ENCODE measurements at places on chromosomes 11 and 22. TPM values are rescaled to one million over a fixed set of nuclear protein-coding genes. Genes with fewer than 3 reads are reported as not detected.
A peak's percentile ranks its signal among the peaks of the same experiment; 100 is the strongest.

The RELT gene
- 14.2 TPM for total RNA-seq

GRCh38 chr11:69300120-69301060, 6.4 kb downstream of the MYEOV start:
- H3K4me3 ChIP-seq = no peak overlapping the region
- no peak for DNase-seq
- H3K27me3 ChIP-seq = no peaks in the 10 kb centered on the region
- H3K4me1 ChIP-seq = peaks cover 30% of the 10 kb centered on the region

- no peaks in the 10 kb centered on the region for H3K36me3 ChIP-seq
- H3K4me3 ChIP-seq = no peak overlapping the region
- DNase-seq = no peak
- H3K4me1 ChIP-seq = no peaks in the 10 kb centered on the region
- H3K27me3 ChIP-seq = no peaks in the 10 kb centered on the region
These were observed 873 bp downstream of the OTOG start for GRCh38 chr11:17547932-17548331.

DNA sequence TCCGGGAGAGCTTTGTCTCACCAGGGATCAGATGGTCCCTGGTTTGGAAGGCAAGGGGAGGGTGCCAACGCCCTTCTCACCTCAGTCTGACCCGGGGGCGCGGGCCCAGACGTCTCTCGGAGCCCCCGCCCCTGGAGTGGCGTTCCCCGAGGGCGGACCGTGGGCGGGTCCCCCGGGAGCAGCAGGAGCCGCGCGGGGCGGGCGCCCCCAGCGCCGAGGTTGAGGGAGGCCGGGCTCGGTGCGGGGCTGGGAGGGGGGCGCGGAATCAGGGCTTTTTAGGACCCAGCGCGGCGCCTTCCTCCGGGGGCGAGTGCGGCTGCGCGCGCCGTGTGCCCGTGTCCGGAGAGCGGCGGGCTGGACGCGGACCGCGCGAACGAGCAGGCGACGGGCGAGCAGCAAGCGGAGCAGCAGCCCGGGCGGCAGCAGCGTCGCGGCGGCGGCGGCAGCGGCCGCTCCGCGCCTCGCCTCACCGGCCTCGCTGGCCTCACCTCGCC, at the start of gene KCNC1:
Gene KCNC1, plus strand, starts transcription at position 364 of the 494 bp plus-strand sequence. CDS start 1,222 bp downstream, outside the sequence.
- H3K27me3 ChIP-seq = peaks cover 14% of the 10 kb centered on the region
- peaks cover 11% of the 10 kb centered on the region for H3K4me1 ChIP-seq
- H3K4me3 ChIP-seq = peak within 1 kb of the TSS; percentile 72
- DNase-seq = no peak
- no peaks in the 10 kb centered on the region for H3K36me3 ChIP-seq

DNA sequence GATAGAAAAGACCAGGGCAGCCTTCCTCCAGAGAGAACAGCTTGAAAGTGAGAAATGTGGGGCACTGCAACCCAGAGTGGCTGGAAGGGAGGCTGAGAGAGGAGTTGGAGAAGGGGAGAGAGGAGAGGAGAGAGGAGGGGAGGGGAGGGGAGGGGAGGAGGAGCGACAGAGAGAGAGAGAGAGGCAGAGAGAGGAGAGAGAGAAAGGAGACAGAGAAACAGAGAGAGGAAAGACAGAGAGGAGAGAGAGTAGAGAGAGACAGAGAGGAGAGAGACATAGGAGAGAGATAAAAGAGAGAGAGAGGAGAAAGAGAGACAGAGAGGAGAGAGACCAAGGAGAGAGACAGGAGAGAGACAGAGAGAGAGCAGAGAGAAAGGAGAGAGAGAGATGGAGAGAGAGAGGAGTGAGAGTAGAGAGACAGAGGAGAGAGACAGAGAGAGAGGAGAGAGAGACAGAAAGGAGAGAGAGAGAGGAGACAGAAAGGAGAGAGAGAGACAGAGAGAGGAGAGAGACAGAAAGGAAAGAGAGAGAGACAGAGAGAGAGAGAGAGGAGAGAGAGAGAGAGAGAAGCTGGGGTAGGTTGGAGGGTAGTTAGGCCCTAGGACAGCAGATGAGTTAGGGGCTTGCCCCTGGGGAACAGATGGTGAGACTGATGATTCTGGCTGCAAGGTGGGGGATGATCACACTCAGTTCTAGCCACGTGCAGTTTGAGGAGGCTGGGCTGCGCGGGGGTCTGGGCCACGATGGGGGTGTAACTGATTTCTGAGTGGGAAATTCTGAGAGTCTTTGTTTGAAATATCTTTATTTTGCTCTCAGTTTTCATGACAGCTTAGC, 8.5 kb upstream of the SCYL1 start:
- H3K4me1 ChIP-seq = no peaks in the 10 kb centered on the region
- H3K27ac ChIP-seq = no peak overlapping the region
- H3K27me3 ChIP-seq = no peaks in the 10 kb centered on the region
- H3K36me3 ChIP-seq = no peaks in the 10 kb centered on the region
